ENCODE measurements at places on chromosomes 3 and 15. TPM values are rescaled to one million over a fixed set of nuclear protein-coding genes. Genes with fewer than 3 reads are reported as not detected.

The CMTM8 gene
- total RNA-seq, result 1.6 TPM

The ZNF385D gene
- 46.2 TPM for total RNA-seq

The HDC gene
- 11.7 TPM for total RNA-seq

The LIPC gene
- 1.2 TPM for total RNA-seq

All from urinary bladder (tissue), 4 donors.